Body of pancreas (tissue), 4 donors: ENCODE measurements at places on chromosomes 16 and 17. TPM values are rescaled to one million over a fixed set of nuclear protein-coding genes. Genes with fewer than 3 reads are reported as not detected.

DNA sequence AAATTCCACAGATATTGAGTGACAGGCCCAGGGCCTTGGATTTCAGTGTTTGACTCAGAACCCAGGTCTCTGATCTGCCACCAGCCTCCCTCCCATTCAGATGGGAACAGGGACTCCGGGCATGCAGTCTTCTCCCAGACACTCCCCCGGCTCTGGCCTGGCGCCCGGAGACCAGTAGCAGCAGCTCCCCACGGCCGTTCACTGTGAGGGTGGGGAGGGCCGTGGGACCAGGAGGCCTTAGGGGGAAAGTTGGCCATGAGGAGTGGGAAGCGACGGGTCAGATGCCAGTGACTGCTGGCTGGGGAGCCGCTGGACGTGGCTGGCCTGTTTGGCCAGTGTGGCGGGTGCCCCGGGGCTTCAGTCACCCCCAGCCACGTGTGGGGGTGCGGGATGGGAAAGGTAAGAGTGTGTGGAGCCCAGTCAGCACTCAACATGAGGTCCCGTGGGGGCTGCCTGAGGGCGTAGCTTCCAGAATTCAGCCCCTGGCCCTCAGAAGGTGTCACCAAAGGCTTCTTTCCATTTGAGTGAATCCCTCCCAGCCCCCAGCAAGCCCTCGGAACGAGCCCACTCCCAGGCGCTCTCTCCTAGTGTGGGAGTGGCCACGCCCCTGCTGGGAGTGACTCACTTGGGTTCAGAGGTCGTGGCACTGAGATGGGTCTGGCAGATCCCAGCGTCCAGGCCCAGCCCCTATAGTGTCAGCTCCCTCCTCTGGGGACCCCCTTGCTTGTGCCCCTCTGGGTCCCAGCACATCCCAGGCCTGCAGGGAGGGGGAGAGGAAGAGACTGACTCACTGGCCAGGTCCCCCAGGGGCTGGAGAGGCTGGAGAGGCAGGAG, 309.4 kb downstream of the SEC14L1 start:
- H3K4me1 ChIP-seq: peaks cover 76% of the 10 kb centered on the region
- H3K36me3 ChIP-seq: no peaks in the 10 kb centered on the region
- no peak overlapping the region for H3K4me3 ChIP-seq
- H3K27me3 ChIP-seq: no peaks in the 10 kb centered on the region

- H3K27me3 ChIP-seq: no peaks in the 10 kb centered on the region
- no peak for DNase-seq
- no peak overlapping the region for H3K27ac ChIP-seq
- H3K36me3 ChIP-seq: no peaks in the 10 kb centered on the region
- no peak overlapping the region for H3K4me3 ChIP-seq
Observed at GRCh38 chr17:71825687-71826086, 295.1 kb upstream of the SOX9 start.

DNA sequence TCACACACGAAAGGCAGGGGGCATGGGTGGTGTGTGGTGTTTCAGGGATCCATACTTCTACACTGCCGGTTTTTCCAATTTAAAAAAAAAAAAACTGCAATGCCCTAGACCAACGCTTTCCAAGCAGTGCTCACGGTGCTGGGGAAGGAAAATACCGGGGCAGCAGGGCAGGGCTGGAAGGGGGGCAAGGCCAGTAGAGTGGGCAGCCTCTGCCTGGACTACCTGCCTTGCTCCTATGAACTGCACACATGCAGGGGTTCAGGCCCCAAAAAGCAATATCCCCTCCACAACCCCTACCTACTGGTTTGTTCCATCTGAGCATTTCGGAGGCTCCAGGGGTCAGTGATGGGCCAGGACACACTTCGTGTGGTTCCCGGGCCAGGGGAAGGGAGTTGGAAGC, 29.4 kb downstream of the RPH3AL start:
- no peak for DNase-seq
- no peak overlapping the region for H3K4me3 ChIP-seq
- H3K27ac ChIP-seq: no peak overlapping the region

Gene CA7
- total RNA-seq: not detected

GRCh38 chr16:31087971-31088370, 772 bp downstream of the PRSS53 start:
- no peak for DNase-seq
- H3K27me3 ChIP-seq: no peaks in the 10 kb centered on the region
- H3K27ac ChIP-seq: no peak overlapping the region
- H3K4me1 ChIP-seq: peaks cover 3% of the 10 kb centered on the region
- H3K36me3 ChIP-seq: no peaks in the 10 kb centered on the region
